ENCODE measurements at places on chromosomes 13 and 19. TPM values are rescaled to one million over a fixed set of nuclear protein-coding genes. Genes with fewer than 3 reads are reported as not detected.

DNA sequence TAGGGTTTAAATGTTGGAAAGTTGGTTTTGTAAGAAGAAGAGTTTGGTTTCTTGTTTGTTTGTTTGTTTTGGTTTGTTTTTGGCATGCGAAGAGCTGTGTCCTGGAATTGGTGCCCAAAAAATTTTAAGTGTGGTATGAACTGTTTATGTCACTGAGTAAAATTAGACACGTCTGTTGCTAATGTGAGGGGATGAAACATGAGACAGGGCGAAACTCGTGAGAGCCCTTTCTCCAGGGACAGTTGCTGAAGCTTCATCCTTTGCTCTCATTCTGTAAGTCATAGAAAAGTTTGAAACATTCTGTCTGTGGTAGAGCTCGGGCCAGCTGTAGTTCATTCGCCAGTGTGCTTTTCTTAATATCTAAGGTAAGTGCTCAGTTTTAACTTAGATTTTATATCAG is at the start of gene SGCG:
Gene SGCG, plus strand, starts transcription at position 269 of the 400 bp plus-strand sequence. CDS start 22,716 bp downstream, outside the sequence.
- DNase-seq: no peak

CCDC194 gene
- polyA plus RNA-seq: not detected

- peak; percentile 38 for DNase-seq
Observed at GRCh38 chr19:35533822-35534392, 651 bp downstream of the GAPDHS start.

TGFBR3L gene
- polyA plus RNA-seq: not detected

GRCh38 chr13:40624383-40624782 is 42.1 kb downstream of the FOXO1 start:
- DNase-seq: no peak

GRCh38 chr13:61146571-61146970 is 269.1 kb downstream of the PCDH20 start:
- no peak for DNase-seq

KLK10 gene
- not detected for polyA plus RNA-seq

- DNase-seq: no peak
Observed at GRCh38 chr19:46791944-46792343, 3.5 kb upstream of the SLC1A5 start.

DNA sequence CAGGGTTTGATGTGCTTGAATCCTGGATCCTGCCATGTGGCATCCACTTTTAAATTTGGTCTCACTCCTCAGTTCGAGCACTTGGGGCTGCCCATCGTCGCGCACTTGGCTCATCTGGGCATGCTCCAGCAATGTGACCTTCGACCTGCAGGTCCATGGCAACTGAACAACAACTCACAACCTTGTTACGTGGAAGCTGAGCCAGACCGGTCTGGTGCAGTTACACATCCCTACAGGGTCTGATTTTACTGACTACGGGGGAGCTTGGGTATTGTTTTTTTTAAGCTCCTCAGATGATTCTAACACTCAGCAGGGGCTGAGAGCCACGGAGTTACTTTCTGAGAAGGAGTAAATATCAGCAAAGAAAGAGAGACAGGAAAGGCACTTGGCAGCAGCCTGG is 769.6 kb downstream of the UQCRFS1 start:
- DNase-seq: no peak

SMIM44 gene
- not detected for polyA plus RNA-seq

DNA sequence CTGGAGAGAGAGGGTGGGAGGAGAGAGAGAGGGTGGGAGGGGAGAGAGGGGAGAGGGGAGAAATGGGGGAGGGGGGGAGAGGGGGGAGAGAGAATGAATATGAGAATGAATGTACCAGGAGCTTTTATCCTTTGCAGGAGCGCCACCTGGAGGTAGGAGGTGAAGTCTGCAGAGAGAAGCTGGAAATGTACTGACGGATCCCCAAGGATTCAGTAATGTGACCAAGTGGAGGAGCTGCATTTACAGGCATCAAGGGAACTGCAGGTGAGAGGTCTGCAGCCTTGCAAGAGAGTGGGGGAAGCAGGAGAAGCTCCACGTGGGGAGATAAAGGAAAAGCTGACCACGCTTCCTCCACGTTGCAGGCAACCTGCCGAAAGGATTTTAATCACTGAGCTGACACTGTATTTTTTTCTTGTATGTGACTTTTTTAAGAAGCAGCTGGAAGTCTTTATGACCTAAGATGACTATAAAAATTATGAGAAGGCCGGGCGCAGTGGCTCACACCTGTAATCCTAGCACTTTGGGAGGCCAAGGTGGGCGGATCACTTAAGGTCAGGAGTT is 33.7 kb downstream of the VSTM1 start:
- DNase-seq: peak; percentile 29

LPAR2 gene
- polyA plus RNA-seq: 13.0 TPM

FSD1 gene
- 1.00 TPM for polyA plus RNA-seq

PCDH17 gene
- polyA plus RNA-seq: not detected

C3 gene
- not detected for polyA plus RNA-seq

GRCh38 chr13:46053162-46054012 is 841 bp upstream of the ZC3H13 start:
- no peak for DNase-seq

ZNF793 gene
- 2.9 TPM for polyA plus RNA-seq

- DNase-seq: no peak
Observed at GRCh38 chr19:35975608-35976214, 19.3 kb upstream of the SDHAF1 start.

- DNase-seq: peak; percentile 86
Observed at GRCh38 chr13:91347202-91347995, at the start of gene MIR17HG. Gene MIR17HG, plus strand, starts transcription at chr13:91347687.

KLF1 gene
- polyA plus RNA-seq: not detected

GRCh38 chr13:59409634-59410200 is 754.0 kb downstream of the DIAPH3 start:
- no peak for DNase-seq

DNA sequence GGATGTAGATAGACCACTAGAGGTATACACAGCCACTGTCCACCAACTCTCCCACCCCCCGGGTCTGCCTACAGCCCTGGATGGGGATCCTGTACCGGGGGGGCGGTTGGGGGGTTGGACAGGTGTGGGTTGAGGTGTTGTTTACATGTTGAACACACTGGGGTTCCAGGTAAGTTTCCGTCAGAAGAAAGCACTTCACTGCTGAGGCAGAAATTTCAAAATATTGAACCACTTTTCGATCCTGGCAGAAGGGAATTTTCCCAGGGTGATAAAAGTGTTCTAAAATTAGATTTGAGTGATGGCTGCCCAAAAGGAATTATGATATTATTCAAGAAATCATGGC is 6.6 kb upstream of the CEACAM16 start:
- peak; percentile 4 for DNase-seq

KLHL1 gene
- not detected for polyA plus RNA-seq

GRCh38 chr13:19795956-19796355 is 13.2 kb upstream of the PSPC1 start:
- no peak for DNase-seq

PNMA8B gene
- not detected for polyA plus RNA-seq

CLC gene
- polyA plus RNA-seq: 2.1 TPM

GRCh38 chr13:76853481-76853880 is 32.7 kb downstream of the KCTD12 start:
- no peak for DNase-seq

DNA sequence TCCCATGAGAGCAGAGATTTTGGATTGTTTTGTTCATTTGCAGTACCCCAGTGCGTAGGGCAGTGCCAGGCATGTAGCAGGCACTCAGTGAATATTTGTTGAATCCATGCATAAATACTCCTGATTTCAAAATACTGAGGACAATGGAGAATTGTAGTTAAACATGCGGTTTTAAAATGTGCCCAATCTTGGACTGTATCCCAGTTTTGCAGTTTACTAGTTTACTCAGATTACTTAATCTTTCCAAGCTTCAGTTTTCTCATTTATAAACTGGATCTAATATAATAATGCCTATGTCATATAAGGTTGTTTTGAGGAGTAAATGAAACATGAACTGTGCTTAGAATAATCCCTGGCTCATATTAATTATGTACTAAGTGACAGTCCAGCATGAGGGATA is 39.0 kb downstream of the RCBTB2 start:
- DNase-seq: no peak

- no peak for DNase-seq
Observed at GRCh38 chr13:67341406-67341805, 111.3 kb upstream of the PCDH9 start.

KL gene
- 0.10 TPM for polyA plus RNA-seq

MEDAG gene
- not detected for polyA plus RNA-seq

GRCh38 chr19:18788529-18789421 is 2.3 kb downstream of the COMP start:
- DNase-seq: no peak

- no peak for DNase-seq
Observed at GRCh38 chr13:107251341-107251740, 683.4 kb upstream of the ARGLU1 start.

All from naive B cell (primary cell).